Activated CD4-positive, alpha-beta T cell treated with anti-CD3 and anti-CD28 coated beads, Interleukin-2, amount 50 U/mL, for 24 hours (primary cell): ENCODE measurements at places on chromosomes 5 and 9.

DNA sequence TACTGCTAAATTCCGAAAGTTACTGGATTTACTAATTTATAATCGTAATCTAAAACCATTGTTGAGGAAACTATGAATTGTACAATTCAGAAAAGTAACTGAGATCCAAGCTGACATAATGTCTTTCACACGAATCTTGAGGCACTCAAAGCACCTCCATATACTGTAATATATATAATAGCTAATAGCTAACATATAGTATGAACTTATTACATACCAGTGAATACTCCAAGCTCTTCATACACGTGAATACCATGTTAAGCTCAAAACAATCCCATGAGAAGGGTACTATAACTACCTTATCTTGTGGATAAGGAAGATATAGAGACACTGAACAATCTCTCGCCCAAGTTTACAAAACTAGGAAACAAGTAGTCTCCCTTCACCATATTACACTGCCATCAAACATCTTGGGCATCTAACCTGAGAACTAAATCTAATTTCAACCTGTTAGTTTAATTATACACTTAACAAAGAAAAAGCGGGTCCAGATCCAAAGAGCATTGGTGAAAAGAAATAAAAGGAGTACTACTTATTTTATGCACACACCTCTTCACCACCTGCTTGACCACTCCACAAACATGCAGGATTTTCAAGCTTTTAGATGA is 1.0 kb downstream of the NUDCD2 start:
- no peak for DNase-seq

DNA sequence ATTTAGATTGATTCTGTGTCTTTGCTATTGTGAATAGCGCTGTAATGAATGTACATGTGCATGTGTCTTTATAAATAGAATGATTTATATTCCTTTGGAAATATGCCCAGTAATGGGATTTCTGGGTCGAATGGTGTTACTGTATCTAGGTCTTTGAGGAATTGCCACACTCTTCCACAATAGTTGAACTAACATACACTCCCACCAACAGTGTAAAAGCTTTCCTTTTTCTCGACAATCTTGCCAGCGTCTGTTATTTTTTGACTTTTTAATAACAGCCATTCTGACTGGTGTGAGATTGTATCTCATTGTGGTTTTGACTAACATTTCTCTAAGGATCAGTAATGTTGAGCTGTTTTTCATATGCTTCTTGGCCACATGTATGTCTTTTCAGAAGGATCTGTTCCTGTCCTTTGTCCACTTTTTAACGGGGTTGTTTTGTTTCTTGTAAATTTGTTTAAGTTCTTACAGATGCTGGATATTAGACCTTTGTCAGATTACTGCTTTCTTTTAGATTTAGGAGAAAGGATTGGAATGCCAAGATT is 125.0 kb upstream of the NR5A1 start:
- no peak for DNase-seq

DNA sequence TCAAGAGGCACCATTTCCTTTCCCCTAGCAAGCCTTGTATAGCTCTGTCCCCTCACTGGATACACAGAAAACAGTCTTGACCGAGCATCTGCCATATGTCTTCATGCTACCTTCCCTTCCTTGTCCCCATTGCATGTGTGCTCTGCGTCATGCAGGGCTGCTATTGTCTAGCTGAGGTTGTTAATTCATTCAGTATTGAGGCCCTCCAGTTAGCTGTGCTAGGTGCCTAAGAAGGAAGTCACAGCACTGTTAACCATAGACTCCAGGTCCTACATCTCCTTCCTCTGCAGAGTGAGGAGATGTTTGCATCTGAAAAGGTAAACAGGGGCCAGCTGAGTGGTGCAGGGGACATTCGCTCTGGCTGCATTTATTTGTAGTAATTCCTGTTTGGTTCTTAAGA is 48.2 kb downstream of the SLC1A3 start:
- no peak for DNase-seq

GRCh38 chr9:107782789-107783188 is 293.2 kb upstream of the KLF4 start:
- no peak for DNase-seq

DNA sequence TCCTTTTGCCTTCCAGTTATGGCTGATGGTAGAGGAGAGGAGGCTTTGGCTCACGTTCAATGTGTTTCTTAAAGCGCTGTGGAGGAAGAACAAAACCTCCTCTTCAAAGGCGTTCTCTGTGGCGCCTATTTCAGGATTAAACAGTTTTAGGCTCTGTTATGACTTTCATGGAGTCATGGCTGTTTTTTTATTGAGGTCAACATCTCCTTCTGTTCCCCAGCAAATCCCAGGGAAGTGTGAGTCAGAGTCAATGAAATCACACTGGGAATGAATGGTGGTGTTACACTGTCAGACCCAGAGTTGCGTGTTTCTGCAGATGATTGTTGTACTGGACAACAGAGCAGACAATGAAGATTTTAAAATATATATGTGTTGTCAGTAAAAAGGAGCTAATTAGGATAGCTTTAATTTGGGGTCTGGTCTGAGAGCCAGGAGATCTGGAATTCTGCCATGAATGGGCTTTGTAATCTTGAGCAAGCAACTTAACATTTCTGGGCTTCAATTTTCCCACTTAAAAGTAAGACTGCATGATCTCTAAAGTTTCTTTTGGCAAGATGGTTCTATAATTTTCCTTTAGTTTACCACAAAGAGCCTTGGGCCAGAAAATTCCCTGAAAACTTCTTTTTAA is 240.7 kb downstream of the CSNK1G3 start:
- DNase-seq: no peak

DNA sequence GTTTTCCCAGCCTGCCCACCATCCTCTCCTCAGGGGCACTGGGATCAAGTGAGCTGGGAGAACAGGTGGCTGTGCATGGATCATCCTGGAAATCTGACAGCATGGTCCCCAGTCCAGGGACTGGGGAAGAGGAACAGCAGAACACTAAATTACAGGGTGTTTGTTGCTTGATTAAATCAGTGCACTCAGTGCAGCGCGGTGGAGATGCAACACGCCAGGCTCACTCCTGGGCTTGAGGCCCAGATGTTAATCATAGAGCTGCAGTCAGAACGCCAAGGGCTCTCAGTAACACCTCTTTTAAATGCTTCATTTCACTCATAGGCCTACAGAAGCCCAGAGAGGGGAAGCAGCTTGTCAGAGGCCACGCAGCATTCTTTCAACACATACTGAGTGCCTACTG is 14.2 kb upstream of the LARP1 start:
- DNase-seq: no peak

GRCh38 chr5:174376726-174377373 is 331.3 kb downstream of the NSG2 start:
- DNase-seq: no peak

DNA sequence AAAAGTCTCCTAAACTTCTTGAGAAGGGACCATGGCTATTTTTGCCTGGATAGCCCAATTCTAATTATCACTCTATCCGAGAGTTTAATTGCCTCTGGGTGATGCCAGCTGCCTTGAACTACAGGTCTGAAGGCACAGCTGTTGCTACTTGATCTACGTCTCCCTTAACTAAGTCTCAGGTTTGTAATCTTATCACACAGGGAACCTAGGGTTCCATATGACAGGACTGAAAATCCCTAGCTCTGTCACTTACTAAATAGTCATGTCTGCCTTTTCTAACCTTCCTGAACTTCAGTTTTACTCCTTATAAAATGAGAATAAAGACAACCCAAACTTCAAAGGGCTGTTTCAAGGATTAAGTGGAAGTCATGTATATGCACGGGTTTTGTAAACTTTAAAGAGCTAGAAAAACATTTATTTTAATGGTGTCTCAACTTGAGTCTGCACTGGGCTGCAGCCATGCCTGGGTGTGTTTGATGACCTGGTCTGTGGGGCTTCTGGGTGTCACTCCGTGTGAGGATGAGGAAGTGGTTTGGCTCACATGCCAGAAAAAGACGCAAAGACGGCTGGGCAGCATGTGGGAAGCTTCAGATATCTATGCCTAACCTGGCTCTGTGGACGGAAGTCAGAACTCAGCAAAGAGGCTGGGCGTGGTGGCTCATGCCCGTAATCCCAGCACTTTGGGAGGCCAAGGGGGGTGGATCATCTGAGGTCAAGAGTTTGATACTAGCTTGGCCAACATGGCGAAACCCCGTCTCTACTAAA is 129.3 kb upstream of the SLC44A1 start:
- no peak for DNase-seq

DNA sequence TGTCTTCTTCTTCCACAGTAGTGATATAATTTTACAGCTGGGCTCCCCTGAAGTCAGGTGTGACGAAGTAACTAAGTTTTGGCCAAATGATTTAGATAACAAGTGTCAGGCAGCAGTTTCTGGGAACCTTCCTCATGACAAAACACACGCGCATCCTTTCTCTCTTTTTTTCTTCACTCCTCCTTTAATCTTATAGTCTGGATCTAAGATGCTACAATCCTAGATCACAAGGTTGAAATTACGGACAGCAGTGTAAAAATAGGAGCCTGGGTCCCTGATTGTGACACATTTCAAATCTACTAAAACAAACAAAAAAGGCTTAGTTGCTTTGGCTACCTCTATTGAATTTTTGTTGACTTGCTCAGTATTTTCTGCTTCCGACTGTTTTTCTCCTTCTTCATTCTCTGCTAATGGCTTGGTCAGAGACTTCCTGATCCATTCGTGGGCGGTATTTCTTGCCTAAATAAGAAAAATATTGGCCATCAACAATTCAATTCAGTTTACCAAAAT is 36.1 kb downstream of the FAM114A2 start:
- no peak for DNase-seq

DNA sequence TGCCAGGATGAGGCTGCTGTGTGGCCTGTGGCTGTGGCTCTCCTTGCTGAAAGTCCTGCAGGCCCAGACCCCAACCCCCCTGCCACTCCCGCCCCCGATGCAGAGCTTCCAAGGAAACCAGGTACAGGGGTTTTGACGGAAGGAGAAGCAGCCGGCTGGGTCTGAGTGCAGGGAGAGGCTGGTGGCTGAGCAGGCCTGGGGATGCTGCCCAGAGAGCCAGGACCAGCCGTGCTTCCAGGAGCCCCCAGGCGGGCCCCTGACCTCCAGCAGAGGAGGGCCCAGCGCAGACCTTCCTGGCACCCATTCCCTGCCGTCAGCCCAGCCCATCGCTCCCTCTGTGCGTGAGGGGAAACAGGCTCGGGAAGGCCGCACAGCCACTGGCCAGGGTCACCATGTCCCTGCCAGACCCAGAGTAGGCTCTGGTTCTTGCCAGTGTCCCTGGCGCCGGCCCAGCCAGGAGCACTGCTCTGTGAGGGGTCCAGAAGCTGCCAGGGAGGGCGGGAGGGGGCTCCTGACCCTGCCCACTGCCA is 313 bp downstream of the LCN12 start:
- DNase-seq: no peak

GRCh38 chr5:176365351-176366231 is at the start of gene ARL10:
TSS of gene ARL10 (plus strand) at chr5:176365487. CDS start at chr5:176365564, 77 bp downstream.
- peak; percentile 46 for DNase-seq

- no peak for DNase-seq
These were observed 166.9 kb upstream of the IL12B start for GRCh38 chr5:159497221-159497620.

DNA sequence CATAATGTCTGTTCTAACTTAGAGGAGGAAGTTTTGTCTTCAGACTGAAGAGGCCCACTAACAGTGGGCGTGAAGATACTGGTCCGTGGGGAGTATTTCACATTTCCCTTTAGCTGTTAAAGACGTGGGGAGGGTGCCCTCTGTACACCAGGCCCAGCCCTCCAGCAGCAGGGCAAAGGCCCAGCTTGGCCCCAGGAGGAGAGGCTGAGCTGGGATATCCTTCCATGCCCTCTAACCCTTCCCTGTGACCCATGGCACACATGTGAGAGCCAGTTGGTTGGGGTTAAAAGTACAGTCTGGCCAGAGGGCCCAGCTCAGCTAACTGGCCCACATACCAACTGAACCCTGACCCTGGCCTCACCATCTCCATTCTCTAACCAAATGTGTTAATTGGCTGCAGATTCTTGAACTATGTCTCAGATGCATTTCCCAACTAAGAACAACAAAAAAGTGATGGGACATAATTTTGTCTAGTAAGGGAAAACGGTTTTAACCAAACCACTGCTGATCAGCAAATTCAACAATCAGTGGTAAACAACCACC is 74.4 kb downstream of the LHFPL2 start:
- DNase-seq: no peak

GRCh38 chr9:86948074-86948929 is 996 bp upstream of the GAS1 start:
- peak; percentile 44 for DNase-seq

GRCh38 chr5:10317825-10318682 is 10.4 kb upstream of the CMBL start:
- no peak for DNase-seq

DNA sequence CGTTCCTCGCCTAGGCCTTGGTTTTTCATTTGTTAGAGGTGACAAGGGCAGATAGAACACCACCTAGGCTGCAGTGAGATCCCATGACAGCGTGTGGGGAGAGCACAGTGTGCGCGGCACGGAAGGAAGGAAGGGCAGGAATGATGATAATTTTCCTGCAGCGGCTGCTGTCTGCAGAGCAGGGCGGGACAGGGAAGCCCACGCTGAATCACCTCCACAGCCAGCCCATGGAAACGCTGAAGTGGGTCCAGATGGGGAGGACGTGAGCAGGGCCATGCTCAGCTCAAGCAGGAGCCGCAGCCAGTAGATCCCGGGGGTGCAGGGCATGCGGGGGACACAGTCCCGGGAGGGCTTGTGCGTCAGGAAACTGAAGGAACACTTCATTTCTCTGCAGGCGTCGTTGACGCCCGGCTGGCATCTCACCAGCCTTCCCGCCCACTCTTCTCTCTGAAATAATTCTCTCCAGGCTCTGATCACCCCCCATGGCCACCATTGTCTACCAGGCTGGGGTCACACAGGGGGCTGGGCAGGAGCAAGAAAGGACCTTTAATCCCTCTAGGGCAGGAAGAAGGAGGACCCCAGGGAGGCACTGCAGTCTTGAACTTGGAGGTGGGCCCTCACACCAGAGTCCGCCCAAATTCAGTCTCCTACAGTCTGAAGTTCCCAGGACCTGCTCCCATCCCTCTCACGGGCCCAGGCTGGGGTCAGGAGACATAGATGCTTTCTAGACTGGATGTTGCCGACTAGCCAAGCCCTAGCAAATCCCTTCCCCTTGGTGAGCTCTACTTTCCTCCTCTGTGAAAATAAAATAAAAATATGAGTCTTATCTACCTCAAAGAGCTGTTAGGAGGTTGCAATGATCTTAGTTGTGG is 20.9 kb upstream of the SYNPO start:
- no peak for DNase-seq

DNA sequence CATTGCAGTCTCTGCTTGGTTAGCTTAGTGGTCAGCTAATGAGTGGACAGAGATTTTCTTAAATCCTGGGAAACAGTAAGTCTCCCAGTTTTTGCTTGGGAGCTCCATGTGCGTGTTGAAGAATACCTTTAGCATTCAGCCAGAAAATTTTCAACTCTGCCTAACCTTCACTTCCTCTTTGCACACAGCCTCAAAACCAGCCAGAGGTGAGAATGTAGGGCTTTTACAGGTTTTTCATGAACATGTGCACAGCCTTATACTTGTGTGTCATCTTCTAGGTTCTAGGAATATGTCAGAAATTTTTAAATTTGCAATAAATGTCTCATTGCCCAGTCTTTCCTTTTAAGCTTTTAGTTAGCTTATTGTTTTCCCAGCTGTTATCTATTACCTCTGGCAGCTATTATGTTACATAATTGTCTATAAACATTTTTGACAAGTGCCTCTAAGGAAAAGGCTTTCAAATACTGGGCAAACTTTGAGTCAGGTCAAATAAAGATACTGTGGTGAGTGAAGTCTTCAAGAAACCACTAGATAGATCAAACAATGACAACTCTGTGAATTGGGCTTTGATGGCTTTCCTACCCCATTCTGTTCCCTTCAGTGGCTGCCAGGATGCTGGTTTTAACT is 12.7 kb downstream of the ADGRV1 start:
- no peak for DNase-seq

- DNase-seq: no peak
These were observed 19.4 kb downstream of the LHX2 start for GRCh38 chr9:124030969-124031451.

- no peak for DNase-seq
These were observed 169.4 kb upstream of the GLRA1 start for GRCh38 chr5:152094060-152094459.
